Femur (tissue), 1 donor: ENCODE measurements at places on chromosomes 1 and 21.
A peak's percentile ranks its signal among the peaks of the same experiment; 100 is the strongest.

- peak; percentile 89 for DNase-seq
These were observed 5.4 kb downstream of the OBSCN start for GRCh38 chr1:228212966-228213844.

DNA sequence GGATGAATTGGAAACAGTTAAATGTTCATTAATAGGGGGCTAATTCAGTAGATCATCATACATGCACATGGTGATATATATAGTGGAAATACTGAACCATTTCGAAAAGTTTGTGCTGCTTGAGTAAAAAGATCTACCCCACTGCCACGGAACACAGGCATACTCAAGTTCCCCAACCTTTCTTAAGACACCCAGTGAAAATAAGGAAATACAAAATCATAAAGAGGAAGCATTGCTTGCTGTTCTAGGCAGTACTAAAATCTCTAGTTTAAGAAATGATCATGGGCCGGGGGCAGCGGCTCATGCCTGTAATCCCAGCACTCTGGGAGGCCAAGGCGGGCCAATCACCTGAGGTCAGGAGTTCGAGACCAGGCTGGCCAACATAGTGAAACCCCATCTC, 37.6 kb upstream of the KIRREL1 start:
- DNase-seq = no peak

GRCh38 chr1:244893836-244894235, 29.5 kb upstream of the HNRNPU start:
- no peak for DNase-seq

GRCh38 chr1:224432672-224433040, 1.9 kb downstream of the WDR26 start:
- no peak for DNase-seq

GRCh38 chr1:111633736-111634247, 14.2 kb downstream of the RAP1A start:
- no peak for DNase-seq

DNA sequence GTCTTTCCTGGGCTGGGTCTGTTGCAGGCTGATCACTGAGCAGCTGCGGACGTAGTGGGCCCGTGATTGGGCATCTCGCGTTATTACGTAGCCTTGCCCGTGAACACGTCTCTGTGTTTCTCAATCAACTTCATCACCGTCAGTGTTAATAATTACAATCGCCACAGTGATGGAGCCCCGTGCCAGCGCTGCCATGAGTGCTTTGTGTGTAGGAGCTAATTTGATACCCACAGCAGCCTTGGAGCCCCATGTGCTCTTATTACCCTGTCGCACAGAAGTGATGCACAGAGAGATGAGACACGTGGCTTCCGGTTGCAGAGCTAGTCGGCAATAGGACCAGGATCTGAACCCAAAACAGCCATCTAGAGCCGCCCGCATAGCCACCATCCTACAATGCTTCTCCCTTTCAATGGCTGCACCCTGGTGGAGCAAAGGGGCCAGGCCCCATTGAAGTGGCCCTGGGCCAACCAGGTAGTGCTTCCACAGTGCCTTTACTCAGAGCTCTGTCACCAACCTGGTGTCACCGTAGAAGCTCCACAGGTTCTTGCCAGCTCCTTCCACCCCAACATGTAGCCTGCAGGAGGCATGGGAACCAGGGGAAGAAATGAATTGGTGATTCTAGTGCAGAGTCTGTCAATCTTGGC, 398.5 kb upstream of the VAMP3 start:
- peak; percentile 6 for DNase-seq

DNA sequence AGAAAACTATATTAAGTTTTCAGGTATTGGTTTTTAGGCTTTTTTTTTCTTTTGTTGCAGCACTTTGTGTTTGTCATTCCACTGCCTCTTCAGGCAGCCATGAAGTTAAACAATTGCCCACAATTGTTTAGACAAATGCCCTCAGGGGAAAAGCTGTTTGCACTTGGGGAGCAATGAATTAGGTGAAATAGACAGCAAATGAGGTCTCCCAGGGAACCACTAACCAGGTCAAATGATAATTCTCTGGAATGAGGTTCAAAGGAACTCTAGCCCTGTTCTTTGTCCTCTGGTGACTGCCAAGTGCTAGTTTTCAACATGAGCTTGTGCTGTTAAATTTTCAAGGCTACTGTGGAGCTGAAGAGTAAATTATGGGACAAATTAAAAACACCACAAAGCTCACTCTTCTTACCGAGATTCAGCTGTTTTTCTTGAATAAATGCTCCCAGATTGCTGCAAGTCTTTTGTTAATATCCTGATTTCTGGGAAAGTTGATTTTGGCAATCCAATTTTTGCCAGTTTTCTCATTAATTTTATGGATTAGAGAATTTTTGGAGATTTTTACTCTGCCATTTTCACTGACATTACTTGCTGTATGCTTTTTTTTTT, 15.1 kb upstream of the MAB21L3 start:
- no peak for DNase-seq

- DNase-seq = no peak
These were observed 69.8 kb downstream of the TBX15 start for GRCh38 chr1:118918230-118918939.

DNA sequence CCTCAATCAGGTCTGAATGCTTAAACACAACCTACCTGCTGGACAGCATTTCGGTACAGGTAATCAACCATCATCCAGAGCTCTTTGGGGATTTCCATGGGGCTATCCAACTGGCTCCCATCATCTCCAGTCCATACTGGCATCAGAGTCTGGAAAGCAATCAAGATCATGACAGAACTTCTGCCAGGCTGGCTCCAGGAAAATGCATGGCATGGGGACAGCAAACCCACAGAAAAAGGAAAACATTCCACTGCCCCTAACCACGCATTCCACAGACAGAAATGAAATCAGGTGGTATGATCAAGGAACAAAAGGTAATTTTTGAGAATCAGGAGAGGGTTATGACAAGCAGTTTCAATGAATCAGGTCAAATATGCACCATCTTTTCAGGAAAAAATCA, 9.1 kb upstream of the MTF1 start:
- no peak for DNase-seq

- DNase-seq = no peak
These were observed 473.3 kb upstream of the PLXNA2 start for GRCh38 chr1:208717525-208717924.

GRCh38 chr21:45861156-45861870, 120.3 kb upstream of the COL6A1 start:
- peak; percentile 11 for DNase-seq

DNA sequence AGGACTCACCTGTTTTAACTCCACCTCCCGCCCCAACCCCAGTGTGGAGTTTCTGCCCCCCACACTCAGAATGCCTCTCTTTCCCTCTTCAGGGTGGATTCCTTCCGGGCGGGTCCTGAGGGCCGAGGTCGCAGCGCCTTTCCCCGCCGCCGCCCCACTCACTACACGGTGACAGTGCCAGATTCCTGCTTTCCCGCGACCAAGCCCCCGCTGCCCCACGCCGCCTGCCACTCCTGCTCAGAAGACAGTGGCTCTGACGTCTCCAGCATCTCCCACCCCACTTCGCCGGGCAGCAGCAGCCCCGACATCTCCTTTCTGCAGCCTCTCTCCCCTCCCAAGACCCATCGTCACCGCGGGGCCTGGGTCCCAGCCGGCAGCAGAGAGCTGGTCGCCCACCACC, 16.7 kb downstream of the INAVA start:
- DNase-seq = no peak

DNA sequence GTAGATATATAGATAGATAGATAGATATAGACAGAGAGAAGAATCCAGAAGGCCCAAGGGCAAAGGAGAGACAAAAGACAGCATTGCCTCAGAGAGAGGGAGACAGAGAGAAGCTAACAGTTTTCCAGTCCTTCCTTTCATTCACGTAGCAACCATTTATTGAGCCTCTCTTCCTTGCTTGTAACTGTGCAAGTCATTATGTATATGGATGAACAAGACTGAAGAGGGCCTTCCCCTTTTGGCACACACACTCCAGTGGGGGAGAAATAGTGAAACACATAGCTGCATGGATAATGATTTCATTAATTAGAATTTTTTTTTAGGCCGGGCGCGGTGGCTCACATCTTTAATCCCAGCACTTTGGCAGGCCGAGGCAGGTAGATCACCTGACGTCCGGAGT, 74.8 kb upstream of the PUM1 start:
- DNase-seq = no peak

GRCh38 chr1:47416319-47417169, 459 bp downstream of the FOXE3 start:
- DNase-seq = no peak

- no peak for DNase-seq
These were observed 215.4 kb downstream of the OLFM3 start for GRCh38 chr1:101781201-101781831.

DNA sequence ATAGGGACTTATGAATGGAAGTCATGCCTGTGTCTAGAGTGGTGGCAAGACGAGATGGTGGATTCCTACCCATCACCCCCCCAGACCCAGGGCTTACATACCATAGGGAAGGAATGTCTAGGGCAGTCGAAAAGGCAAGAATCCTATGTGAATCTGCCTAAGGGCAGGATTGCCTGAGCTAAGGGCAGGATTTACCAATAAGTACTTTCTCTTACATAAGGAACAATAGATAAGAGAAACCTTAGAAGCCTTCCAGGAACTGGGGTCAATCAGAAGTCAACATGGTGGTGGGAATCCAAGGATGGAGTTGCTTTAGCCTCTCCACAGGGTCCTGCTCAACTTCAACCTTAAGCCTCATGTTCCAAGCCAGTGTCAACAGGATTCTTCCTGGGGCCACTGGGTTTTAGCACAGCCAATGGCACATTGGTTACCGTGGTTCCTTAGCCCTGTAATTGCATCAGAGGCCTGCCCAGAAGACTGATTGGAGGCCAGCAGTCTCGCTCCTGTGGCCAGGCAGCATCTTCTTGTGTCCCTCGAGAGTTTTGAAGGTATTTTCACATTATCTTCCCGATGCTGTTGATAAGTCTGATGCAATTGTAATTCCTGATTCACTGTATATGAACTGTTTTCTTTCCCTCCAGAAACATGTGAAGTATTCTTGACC, 20.7 kb downstream of the BACE2 start:
- no peak for DNase-seq

GRCh38 chr1:230807561-230808280, 60.5 kb downstream of the CAPN9 start:
- peak; percentile 66 for DNase-seq

DNA sequence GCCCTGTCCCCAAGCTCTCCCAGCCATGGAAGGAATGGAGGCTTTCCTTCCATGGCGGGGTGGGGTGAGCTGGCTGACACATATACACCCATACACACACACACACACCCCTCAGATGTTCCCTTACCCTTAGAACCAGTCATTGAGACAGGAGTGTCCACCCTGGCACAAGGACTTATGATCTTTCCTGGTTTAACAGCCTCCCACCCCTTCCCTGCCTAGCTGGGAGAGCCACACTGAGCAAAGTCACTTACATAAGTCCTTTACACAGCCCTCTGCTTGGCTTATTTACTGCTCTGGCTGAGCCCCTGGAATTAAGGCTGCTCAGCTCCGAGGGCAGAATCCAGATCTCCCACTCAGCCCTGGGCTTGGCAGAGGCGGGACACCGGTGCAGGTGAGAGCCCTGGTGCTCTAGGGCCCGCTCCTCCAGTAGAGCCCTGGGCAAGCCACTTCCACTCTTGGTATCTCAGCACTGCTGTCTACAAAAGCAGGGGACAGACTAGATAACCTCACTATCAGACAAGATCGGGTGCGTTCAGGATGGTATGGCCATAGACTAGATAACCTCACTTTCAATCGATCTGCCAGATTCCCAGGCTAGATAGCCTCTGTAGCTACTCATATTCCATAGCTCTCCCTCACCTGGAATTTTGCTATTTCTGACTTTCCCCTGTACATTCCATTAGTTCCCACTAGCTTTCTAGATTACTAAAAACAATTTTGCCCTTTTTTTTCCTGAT, 16.7 kb downstream of the SLC6A9 start:
- no peak for DNase-seq

DNA sequence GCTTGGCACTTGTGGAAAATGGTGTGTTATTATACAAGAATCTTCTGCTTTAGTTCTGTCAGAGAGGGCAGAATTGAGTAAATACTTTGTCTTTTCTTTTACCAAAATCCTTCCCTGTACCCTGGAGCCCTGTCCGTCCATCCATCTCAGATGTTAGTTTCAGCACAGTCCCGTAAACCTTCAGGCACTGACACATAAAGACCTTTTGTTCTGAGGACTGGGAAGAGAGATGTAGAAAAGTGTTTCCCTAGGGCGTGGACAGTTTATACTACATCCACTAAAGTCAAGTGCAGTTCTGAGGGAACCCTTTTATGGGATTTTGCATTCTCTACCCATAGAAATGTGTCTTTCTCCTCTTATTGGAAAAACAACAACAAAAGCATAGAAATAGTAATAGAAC, 162.4 kb downstream of the PDE4B start:
- no peak for DNase-seq

DNA sequence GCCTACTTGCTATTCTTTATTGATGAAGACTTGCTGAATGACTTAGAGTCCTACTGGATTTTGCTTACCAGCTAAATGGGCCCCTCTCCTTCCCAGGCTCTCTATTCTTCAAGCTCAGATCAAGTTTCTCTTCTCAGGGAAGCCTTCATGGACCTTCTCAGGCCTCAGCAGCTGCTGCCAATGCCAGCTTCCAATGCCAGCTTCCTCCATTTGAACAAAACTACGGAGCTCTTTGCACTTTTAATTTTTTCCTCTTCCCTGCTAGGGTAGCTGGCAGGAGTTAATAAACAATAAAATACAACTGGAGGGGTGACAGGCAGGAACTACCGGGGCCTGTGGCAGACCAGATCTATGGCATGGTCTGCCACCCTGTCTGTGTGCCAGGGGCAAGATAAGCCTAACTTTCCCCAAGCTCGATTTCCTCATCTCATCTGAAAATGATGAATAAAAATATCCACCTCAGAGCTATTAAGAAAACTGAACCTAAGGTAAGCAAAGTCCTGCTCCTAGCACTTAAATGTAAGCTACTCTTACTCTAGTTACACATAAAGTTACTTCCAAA, 995 bp upstream of the IPO13 start:
- DNase-seq = no peak

DNA sequence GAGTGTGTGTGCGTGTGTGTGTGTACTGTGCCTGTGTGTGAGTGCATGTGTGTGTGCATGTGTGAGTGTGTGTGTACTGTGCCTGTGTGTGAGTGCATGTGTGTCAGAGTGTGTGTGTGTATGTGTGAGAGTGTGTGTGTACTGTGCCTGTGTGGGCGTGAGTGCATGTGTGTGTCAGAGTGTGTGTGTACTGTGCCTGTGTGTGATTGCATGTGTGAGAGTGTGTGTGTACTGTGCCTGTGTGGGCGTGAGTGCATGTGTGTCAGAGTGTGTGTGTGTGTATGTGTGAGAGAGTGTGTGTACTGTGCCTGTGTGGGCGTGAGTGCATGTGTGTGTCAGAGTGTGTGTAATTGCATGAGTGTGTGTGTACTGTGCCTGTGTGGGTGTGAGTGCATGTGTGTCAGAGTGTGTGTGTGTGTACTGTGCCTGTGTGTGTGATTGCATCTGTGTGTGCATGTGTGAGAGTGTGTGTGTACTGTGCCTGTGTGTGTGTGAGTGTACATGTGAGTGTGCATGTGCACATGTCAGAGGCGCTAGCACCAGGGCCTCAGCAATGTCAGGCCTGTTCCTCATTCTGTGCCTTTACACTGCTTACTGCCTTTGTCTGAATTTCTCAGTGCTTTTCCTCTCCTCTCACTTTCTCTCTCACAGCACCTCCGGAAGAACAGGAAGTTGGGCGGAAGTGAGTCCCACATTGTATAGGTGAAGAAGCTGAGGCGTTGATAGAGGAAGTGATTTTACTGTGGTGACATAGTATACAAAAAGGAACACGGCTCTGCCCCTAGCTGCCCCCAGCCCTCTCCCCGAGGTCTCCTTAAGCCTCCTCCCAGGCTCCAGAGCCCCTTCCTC, 4.9 kb downstream of the SLC5A9 start:
- no peak for DNase-seq

- peak; percentile 42 for DNase-seq
These were observed 9.9 kb downstream of the TOR1AIP2 start for GRCh38 chr1:179867493-179868330.

- no peak for DNase-seq
These were observed 206.4 kb upstream of the RAB4A start for GRCh38 chr1:229064320-229065168.
